Occipital lobe (tissue), 3 donors: ENCODE measurements at places on chromosomes 6 and 20.

DNA sequence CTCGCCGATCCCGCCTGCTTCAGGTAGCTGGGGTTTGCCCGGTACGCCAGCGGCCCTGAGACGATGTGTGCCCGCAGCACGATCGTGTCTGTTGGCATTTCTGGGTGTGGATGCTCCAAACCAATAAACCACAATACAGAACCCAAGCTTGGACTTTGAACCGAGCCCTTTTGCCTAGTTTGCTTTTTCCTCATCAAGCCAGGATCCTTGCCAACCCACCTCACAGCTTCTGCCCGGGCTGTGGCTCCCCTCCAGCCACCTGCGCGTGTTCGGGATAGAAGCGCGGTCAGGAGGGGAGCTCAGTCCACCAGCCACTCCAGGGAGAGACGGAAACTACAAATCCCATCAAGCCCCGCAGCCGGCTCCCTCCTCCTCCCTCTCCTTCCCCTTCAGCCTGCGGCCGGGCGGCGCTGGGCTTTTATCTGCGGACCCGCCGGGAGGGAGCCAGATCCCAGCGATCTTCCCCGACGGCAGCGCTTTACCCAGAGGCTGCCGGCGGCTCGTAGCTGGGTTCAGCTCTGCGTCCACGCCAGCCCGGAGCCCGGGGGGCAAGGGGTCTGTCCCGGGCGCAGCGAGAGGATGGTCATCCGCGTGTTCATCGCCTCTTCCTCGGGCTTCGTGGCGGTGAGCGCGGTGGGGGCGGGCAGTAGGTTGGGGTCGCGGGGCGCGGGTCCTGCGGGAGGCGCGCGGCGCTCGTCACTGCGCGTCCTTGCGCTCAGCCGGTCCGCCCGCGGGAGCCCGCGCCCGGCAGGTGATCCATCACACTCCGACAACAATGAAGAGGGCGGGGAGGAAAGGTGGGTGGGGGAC lies at the start of gene SH3BGRL2:
Gene SH3BGRL2 (plus strand): TSS at position 447 of the 810 bp plus-strand sequence. CDS start 133 bp downstream, at position 580.
- DNase-seq = peak; percentile 72

GRCh38 chr20:44851545-44851944 lies 34.0 kb upstream of the YWHAB start:
- no peak for DNase-seq

- DNase-seq = no peak
Observed at GRCh38 chr20:13821876-13822275, 37.0 kb downstream of the NDUFAF5 start.

DNA sequence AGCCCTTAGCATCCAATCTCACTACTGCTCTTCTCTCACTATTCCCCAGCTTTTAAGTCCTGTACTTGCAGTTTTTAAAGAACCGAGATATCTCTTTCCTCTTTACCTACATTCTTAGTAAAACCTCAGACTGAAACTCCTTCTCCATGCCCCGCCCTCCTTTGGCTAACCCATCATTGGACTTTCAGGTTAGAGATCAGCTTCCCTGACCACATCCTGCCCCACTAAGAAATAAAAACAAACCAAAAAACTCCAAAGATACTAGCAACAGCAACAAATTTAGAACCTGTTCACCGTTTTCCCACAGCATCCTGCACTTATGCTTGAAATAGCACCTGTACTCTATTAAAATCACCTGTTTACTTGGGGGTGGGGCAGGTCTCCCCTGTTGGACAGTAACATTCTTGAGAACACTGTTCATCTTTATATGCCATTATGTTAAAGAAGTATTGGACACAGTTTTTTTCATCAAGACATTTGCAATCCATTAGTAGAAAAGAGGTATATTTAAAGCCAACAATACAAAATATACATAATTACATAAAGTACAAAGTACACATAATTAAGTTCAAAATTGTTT lies 16.3 kb upstream of the SMAP1 start:
- DNase-seq = no peak

DNA sequence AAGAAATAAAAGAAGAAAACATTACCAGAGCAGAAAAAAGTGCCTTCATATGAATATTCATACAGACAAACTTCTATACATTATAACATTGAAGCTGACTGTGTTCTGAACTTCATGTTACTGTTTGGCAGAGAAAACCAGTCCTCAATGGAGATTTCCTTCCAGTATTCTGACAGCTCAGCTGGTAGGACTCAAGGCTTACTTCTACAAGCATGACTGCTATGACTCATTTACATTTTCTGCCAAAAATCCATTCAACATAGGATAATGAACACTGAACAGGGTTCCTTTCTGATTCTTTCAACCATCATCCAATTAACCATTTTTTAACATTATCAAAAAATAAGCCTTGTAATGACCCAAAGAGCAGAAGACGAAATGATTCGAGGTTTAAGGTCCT lies 25.4 kb downstream of the COL9A1 start:
- DNase-seq = no peak

DNA sequence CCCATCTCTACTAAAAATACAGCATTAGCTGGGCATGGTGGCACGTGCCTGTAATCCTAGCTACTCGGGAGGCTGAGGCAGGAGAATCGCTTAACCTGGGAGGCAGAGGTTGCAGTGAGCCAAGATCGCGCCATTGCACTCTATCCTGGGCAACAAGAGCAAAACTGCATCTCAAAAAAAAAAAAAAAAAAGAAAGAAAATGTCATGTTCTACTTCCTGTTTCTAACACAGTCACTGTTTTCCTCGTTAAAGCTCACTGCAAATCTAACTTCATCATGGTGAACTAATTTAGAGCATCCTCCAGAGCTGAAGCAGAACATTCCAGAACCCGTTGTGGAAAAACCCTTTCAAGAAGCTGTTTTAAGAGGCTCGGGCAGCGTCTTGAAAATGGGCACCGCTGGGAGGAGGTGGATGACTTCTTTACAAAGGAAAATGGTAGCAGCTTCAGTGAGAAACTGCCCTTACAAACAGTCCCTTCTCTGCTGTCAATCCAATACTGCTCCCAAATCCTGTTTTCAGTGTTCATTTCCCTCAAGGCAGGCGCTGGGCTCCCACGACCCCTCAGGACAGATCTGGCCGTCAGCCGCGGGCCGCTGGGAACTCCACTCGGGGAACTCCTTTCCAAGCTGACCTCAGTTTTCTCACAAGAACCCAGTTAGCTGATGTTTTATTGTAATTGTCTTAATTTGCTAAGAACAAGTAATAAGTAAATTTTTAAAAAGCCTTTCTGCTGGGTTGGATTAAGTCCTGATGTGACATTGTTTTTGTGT lies 12.5 kb downstream of the CTSZ start:
- no peak for DNase-seq

DNA sequence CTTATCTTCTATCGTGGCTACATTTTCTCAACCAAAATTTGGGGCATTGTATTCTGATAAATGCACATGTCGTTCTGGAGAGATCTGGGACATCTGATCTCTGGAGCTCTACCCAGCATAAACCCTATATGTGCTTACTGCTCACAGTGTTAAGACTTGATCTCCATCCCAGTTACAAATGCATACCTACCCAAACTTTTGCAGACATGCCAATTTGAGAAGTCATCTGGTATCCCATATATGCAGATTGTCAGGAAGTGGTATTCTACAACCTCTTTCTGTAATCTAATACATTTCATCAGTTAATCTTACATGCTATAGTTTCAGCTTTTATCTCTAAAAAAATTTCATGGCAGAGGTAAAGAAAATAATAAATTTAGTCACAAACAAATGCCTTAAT lies 11.2 kb downstream of the BAG2 start:
- no peak for DNase-seq

- DNase-seq = no peak
Observed at GRCh38 chr6:34872332-34872731, 15.5 kb downstream of the TAF11 start.

- no peak for DNase-seq
Observed at GRCh38 chr6:118649918-118650581, 1.3 kb downstream of the CEP85L start.

DNA sequence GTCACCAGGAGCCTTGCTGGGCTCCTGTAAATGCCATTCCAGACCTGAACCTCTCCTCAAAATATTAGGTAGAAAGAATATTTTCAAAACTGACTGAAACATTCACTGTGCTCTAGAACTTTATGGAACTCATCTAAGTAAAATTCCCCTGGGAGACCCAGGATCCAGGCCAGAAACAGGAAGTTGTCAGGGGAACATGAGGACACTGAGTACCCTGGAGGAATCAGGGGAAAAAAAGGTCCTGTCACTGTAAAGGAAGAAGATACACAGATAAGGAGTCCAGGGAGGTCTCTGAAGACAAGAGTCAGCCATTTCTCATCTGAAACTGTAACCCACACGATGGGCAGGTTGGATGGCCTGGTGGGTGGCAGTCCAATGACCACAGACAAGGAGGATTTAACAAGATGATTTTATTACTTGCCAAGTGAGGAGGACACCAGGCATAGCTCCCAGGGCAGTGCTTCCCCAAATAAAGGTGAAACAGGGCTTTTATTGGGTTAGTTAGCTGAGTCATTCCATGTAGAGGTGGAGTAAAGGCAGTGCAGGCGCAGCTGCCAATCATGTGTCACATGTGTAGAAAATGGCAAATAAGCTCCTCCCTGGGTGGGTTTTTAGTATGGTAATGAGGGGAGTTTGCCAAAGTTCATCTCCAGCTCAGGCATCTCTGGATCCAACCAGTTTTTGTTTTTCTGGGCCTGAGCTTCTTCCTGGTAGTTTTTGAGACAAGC lies 138.5 kb downstream of the RCAN2 start:
- no peak for DNase-seq
